ENCODE measurements at places on chromosomes 7 and 10. TPM values are rescaled to one million over a fixed set of nuclear protein-coding genes. Genes with fewer than 3 reads are reported as not detected.

Gene KLLN
- 0.56 TPM for total RNA-seq

Gene ZCCHC24
- 2.8 TPM for total RNA-seq

Gene ITGA8
- total RNA-seq: not detected

Gene MINPP1
- total RNA-seq: 12.3 TPM

Gene CALHM1
- total RNA-seq: not detected

Gene TUBAL3
- total RNA-seq: 0.22 TPM

Gene WNT8B
- total RNA-seq: not detected

Gene TMEM120A
- 19.3 TPM for total RNA-seq

Gene ABCA13
- 0.20 TPM for total RNA-seq

Gene LEP
- not detected for total RNA-seq

Gene GATA3
- total RNA-seq: 13.1 TPM

Gene SMURF1
- total RNA-seq: 20.3 TPM

Gene PGAM2
- total RNA-seq: not detected

Gene INPP5A
- 14.2 TPM for total RNA-seq

Gene SPDYE2B
- not detected for total RNA-seq

Gene LHFPL3
- total RNA-seq: not detected

Gene SLC29A4
- total RNA-seq: 0.96 TPM

Gene CFAP43
- 0.25 TPM for total RNA-seq

Gene SCIN
- not detected for total RNA-seq

Gene GPR15LG
- not detected for total RNA-seq

Gene FANK1
- 1.8 TPM for total RNA-seq

Gene SORCS1
- 0.54 TPM for total RNA-seq

Gene OR2A12
- not detected for total RNA-seq

Gene NKX1-2
- 0.35 TPM for total RNA-seq

Gene HNRNPF
- total RNA-seq: 198 TPM

Gene PNLIPRP3
- total RNA-seq: 9.5 TPM

Gene ZNF786
- 5.6 TPM for total RNA-seq

Gene PPP1R3C
- total RNA-seq: 0.30 TPM

Data from MCF 10A (cell line).